ENCODE measurements at places on chromosomes 16 and 17.

GRCh38 chr17:556431-556995 lies 158.1 kb downstream of the VPS53 start:
- DNase-seq = no peak

GRCh38 chr17:70314096-70314495 lies 144.8 kb downstream of the KCNJ2 start:
- no peak for DNase-seq

DNA sequence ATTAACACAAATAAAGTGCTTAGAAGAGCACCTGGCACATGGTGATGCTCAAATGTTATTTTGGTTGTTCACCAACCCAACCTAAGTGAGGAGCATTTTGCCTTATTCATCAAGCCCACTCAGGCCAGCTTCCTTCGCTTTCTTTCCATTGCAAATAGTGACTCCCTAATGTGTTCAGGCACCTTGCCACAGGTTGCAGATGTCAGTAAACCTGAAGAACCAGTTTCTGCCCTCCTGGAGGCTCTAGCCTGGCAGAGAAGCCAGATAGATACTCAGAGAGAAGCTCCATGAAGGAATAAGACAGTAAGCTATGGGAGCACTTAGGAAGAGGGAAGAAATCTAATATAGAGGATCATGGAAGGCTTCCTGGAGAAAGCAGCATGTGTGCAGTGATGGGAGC lies 23.9 kb downstream of the GPR139 start:
- DNase-seq = no peak

GRCh38 chr17:2795441-2796163 lies 636 bp upstream of the RAP1GAP2 start:
- no peak for DNase-seq

- no peak for DNase-seq
Measured at GRCh38 chr17:81418710-81419318, 23.6 kb downstream of the BAHCC1 start.

- DNase-seq = peak; percentile 59
Measured at GRCh38 chr17:66964930-66965800, 658 bp downstream of the CACNG4 start.

GRCh38 chr16:1408171-1408837 lies 6.2 kb downstream of the UNKL start:
- DNase-seq = peak; percentile 97

GRCh38 chr16:50741225-50741780 lies 583 bp upstream of the CYLD start:
- DNase-seq = peak; percentile 17

DNA sequence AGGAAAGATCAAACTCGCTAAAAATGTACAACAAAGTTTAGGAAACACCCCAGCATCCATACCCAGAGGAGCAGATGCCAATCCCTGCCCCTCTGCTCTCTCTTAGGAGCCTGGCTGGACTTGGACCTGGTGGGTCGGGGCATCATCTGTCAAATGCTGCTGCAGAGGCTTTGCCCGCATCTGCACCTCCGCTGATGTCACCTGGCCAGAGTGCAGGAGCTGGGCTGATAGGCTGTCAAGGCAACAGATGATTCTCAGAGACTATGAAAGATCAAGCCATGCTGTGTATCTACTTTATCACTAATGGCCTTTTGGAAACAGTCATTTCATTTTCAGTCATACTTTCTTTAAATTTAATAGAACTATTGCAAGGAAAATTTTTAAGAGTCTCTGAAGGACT lies 15.9 kb upstream of the LCMT1 start:
- DNase-seq = no peak

DNA sequence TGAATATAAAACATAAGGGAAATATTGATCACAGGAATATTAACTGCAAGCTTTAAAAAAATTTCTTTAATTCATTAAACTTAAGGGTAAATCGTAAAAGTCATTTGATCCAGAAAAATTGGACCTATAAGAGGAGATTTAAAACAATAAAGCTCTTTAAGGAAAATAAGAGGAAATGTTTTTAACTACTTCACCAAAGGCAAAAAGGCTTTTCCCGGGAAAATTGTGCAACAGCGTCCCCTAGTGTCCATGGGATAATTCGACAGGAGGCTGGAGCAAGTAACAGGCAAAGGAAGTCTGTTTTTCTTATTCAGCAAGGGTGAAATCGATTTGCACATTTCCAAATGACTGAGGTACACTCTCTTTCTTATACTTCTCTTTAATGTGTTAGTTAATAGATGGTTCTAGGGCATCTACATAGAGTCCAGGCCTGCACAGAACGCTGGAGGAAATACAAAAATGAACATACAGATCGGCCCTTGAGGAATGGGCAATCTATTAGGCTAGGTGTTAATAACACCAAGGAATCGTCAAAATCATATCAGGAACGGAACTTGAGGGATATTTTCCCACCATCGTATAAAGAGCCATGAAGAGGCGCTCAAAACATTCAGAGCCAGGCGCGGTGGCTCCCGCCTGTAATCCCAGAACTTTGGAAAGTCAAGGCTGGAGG lies 61.4 kb downstream of the ZNF18 start:
- DNase-seq = peak; percentile 71

GRCh38 chr17:8056232-8056975 lies 17.5 kb downstream of the ALOX15B start:
- peak; percentile 74 for DNase-seq

GRCh38 chr16:4647644-4647980 lies 23.0 kb downstream of the MGRN1 start:
- no peak for DNase-seq

- DNase-seq = no peak
Measured at GRCh38 chr16:54591816-54592246, 305.2 kb upstream of the IRX3 start.

DNA sequence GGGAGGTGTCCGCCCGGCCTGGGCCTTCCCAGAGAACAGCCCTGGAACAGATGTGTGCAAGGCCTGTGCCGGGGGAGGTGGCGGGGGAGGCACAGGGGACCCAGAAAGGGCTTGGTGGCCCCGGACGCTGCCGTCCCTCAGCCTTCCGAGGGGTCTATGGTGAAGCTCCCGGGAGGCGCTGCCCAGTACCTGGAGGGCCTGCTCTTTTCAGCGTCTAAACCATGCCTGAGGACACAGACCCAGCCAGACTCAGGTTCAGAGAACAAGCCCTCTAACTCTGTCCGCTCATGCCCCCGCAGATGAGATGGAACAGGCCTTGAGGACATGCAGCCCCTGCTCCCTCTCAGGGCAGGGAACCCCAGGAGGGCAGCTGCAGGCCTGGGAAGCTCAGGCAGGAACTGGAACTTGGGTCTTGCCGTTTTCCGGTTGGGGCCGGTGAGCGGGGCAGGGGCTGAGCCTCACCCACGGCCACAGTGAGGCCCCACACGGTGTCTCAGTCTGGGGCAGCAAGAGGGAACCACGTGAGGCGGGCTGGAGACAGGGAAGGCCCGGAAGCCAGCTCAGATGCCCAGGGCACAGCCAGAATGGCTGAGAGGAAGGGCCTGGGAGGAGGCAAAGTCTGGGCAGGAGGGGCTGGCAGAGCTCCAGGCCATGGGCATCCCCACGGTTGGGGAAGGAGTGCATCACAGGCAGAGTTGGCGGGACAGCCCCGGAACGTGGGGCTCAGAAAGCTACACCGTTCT lies 12.5 kb downstream of the SLC16A3 start:
- no peak for DNase-seq

DNA sequence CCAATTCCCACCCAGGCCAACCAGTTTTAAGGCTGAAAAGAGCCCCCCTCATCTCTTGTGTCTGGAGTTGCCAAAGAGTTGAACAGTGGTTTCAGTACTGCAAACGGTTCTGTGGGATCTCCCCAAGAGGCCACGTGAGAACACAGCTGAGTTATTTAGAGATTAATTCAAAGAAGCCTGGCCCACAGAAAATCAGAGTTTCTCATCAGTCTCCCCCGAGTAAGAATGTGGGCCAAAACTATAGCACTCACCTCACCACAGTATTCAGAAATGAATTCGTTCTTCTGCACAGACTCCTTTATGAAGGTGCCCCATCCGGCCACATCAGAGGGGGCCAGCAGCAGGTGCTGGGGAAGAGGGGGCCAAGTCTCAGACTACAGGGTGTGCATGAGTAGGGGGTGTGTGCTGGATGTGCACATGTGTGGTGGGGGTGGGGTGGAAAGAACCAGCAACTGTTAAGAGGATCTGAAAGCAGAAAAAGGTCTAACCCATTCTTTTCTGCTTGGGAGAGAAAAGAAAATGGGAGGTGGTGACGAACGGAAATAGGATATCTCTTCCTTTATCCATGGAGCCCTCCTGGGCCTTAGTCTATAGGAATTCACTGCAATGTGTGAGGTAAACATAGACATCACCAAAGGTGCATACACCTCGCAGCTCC lies 22.6 kb downstream of the CNTNAP1 start:
- no peak for DNase-seq

DNA sequence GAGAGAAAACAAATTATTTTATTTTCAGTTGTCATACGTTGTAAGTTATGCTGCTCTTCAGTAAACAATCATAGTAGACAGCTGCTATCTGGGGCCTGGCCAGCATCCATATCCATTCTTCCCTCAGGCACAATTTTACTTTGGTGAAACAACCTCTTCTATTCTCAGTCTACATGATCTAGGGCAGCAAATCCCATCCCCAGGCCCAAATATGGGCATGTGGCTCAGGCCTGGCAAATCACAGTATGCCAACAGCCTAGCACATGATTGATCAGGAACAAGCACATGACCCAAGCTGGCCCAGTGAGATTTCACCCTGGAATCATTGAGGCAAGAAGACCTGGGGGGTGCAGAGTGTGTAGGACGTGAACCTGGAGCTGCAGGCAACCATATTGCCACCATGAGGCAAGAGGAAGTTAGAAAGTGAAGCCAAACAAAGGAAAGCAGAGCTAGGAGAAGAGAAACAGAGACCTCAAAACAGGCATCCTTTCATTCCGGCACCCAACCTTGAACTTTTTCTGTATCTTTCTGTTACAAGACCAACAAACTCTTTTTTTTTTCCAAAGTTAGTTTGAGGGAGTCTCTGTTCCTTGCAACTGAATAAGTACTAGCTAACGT lies 10.3 kb upstream of the ABCC12 start:
- no peak for DNase-seq

DNA sequence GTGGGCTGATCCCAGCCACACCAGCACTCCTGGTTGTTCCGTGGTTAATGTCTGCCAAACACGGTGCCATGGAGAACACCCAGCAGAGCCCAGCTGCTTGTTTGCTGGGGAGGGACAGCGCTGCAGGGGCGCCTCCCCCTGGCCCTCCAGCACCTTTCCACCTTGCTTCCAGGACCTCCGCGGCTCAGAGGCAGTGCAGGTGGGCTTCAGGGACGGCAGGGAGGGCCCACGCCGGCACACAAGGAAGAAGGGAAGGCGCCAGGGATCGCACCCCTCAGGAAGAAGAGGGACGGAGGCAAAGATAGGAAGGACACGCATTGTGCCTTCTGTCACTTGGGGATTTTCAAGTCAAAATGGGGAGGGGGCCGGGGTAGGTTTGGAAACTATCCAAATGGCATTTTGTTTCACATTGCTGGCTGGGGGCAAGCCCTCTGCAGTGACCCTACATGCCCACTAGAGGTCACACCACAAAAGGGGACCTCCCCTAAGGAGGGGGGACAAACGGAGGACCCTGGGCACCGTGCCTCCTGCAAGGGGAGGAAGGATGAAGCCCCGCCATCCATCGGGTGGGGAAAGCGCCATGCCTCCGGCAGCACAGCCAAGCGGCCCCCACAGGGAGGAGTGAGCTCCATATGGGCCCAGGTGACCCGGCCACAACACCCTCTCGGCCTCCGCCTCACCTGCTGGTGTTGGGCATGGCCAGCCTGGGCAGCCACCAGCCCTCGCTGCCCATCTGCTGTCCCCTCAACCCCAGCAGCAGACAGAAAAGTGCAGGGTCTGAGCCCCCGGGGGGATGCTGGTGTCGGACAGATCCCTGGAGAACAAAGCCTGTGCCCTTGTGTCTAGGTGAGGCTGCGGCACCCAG lies 7.5 kb upstream of the C16orf95 start:
- DNase-seq = peak; percentile 57

DNA sequence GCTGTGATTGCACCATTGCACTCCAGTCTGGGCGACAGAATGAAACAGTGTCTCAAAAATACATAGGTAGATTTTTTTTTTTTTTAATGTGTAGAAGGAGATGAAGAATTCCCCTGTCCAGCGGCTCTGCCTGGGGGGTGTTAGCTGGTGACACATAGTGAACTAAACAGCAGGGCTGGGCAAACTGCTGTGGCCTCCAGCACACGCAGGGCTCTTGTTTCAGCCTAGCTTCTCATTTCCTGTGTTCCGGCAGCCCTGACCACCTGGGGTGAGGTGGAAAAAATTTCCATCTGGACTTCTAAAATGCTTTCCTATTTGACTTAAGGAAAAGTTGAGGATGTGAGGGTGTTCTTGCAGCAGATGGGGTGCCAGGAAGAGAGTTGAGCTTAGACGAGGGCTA lies 33.3 kb upstream of the RGS9 start:
- DNase-seq = no peak

DNA sequence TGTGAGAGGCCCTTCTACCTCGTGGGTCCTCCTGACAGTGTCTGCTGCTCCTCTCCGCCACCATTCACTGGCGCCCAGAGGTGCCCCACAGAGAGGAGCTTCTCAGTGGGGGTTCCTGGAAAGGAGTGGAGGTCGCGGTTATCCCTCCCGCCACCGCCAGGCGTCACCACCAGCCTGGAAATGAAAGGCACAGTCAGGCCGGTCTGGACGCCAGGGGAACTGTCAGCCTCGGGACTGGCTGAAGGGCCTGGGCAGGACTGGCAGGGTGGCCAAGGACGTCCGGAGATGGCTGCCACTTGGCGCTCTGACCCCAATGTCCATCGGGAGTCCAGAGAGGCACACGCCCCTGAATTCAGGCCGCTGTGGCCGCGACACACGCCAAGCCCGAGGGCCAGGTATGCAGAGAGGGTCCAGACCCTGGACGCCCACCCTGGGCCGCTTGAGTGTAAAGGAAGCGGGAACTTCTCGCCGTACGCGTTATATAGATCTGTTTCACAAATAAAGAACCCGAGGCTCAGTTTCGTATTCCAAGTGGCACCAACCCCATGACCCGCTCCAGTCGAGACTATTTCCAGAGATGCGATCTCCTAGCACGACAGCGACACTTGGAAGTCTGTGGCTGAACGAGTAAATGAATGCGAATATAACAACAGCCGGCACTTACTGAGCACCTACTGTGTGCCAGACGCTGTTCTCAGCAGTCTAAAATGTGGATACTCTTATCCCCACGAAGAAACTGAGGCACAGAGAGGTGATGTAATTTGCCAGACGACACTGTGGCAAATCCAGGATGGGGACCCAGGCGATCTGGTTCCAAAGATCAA lies 7.6 kb upstream of the NXPH3 start:
- DNase-seq = peak; percentile 90

DNA sequence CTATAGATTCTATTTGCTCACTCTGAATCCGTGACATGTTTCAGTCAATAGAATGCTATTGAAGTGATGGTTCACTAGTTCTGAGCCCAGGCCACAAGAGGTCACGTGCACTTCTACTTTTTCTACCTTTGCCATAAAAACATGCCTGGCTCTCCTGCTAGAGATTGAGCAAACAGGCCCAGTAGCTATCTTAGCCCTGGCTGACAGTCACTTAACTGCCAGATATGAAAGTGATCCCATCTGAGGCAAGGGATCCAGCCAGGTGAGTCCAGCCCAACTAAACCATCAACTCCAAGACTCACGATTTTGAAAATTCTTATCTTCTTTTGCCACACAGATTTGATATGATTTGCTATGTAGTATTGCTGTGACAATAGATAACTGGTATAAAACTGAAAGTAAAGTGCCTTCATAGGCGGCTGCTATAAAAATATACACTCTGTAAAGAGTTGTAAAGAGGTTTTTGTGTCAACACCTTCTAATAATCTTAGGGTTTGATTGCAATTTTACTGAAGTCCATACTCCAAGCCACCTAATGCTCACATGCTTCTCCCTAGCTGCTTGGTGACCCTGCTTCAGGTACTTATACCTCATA lies 937.7 kb upstream of the SOX9 start:
- peak; percentile 16 for DNase-seq
